ENCODE measurements at places on chromosomes 7 and 10.

DNA sequence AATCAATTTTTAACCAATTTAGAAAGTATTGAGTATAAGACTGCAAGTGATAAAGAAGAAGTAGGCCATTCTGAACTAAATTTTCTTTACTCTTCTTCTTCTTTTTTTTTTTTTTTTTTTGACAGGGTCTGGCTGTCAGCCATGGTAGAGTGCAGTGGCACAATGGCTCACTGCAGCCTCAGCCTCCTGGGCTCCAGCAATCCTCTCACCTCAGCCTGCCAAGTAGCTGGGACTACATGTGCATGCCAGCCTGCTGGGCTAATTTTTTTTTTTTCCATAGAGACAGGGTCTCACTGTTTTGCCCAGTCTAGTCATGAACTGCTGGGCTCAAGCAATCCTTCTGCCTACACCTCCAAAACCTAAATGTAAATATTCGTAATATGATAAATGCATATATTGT is 63.2 kb downstream of the DGKB start:
- no peak for DNase-seq

- DNase-seq = no peak
Measured at GRCh38 chr10:93852476-93853095, 41.2 kb upstream of the SLC35G1 start.

DNA sequence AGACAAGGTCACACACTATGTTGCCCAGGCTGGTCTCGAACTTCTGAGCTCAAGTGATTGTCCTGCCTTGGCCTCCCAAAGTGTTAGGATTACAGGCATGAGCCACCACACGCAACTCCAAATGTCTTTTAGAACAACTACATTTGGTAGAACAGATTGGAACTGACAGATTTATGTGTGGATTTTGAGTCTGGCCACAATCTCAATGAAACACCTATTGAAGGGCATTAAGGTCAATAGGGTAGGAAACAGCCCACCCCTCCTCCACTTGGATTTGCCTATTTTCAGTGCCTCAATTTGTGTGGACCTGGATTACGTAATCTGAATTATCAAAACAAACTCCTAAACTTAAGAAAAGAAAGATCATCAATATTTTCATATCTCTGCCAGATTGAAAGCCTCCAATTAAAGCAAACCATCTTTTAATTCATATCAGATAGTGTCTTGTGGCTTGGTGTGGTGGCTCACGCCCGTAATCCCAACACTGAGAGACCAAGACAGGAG is 15.5 kb upstream of the CYP51A1 start:
- no peak for DNase-seq

DNA sequence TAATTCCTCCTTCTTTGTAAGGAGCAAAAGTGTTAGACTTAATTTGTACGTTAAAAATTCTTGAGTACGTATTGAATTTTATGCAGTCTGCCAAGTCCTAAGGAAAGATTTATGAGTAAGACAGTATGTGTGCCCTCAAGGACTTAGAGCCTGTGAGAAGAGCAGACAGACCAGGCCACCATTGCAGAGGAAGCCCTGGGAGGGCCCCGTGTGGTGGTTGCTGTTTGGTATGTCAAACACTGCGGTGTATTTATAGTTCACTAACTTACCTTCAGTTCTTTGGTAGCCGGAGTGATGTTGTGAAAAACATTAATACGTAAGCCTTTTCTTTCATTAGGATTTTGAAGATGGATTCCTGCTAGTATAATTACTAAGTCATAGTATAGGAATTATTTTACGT is 82.9 kb downstream of the GALNT11 start:
- no peak for DNase-seq

GRCh38 chr10:67912331-67912946 is 28.0 kb downstream of the SIRT1 start:
- no peak for DNase-seq

- DNase-seq = no peak
Measured at GRCh38 chr7:24630596-24630995, 57.3 kb downstream of the PALS2 start.

GRCh38 chr10:60989400-60989876 is 45.5 kb upstream of the RHOBTB1 start:
- DNase-seq = no peak

- DNase-seq = no peak
Measured at GRCh38 chr7:158950914-158951635, 94.7 kb downstream of the DYNC2I1 start.

- no peak for DNase-seq
Measured at GRCh38 chr7:78017591-78018100, 219.1 kb downstream of the PHTF2 start.

GRCh38 chr10:109866995-109867635 is 56.2 kb downstream of the XPNPEP1 start:
- no peak for DNase-seq

- no peak for DNase-seq
Measured at GRCh38 chr10:24202181-24202570, 6.8 kb upstream of the KIAA1217 start.

GRCh38 chr7:130334274-130334673 is 10.3 kb upstream of the CPA5 start:
- DNase-seq = no peak

DNA sequence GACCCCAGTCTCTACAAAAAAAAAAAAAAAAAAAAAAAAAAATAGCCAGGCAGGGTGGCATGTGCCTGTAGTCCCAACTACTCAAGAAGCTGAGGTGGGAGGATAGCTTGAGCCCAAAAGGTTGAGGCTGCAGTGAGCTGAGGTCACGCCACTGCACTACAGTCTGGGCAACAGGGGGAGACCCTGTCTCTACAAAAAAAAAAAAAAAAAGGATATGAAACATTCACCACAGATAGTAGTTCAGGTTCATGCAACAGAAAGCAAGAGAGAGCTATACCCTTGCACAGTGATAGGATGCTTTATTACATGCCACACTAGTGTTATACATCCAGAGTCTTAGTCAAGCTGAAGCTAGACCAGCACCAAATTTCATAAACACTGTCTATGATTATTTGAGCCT is 148.4 kb upstream of the KAT6B start:
- no peak for DNase-seq

- DNase-seq = no peak
Measured at GRCh38 chr10:97336446-97336845, 1.9 kb upstream of the FRAT2 start.

- DNase-seq = no peak
Measured at GRCh38 chr7:101624246-101625001, 4.7 kb downstream of the MYL10 start.

DNA sequence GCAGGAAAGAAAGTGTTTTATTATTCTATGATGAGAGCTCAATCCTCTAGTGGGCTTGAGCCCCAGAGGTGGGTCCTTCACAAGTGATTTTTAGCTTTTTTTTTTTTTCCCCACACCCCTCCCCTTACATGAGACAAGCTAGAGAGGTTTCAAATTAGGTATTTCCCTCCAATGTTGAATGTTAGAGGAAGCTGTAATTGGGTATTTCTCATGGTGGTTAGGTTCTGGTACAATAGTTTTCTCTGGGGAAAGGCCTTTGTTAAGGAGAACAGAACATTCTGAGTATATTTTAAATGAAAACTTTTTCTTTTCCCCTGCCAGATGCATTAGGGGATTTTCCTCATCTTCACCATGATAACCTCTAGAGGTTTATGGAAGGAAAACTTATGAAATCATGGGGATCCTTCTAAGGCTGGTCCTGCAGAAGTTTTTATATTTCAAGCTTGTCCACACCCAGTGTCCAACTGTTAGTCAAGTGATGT is 1039.7 kb downstream of the NRG3 start:
- no peak for DNase-seq

DNA sequence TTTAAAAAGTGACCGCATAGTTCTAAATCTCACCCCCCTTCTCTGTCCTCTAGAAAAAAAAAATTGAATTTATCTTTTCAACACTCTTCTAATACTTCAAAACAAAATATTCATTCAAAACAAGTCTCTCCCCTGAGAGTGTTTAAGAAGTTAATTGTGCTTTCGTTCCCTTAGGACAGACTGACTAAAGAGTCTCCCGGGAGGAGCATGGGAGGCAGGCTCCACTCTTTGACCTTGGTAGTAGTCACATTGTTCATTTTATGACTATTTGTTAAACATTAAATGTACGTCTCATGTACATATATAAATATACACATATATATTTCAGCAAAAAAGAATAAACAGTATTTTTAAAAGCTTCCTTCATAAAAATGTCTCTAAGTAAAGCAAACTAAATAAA is 35.3 kb upstream of the SPOCK2 start:
- DNase-seq = no peak

DNA sequence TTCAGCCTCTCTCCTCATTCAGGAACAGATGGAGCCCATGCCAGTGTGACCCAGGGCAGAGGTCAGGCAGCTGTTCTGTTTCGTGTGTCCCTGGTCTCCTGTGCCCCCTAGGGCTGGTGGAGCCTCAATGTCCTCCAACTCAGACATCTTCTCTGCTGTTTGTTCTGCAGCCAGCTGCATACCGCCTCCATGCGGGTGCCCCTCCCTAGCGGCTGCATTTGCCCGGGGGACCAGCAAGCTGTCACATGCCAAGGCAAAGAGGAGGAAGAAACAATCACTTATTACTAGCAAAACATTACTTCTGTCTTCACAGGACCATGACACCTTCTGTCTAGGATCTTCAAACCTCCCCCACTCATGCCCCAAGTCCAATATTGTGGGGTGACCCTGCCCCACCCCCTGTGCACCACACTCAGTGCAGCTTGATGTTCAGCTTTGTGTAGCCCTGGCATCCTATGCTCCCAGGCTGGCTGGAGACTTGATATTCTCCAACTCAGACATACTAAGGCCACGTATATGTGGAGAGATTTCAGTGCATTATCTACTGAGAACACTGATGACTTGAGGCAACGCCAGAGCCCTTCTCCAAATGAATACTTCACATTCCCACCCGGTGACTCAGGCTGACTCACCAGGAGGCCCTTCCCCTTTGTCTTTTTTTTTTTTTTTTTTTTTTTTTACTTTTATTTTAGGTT is 188.9 kb downstream of the SKIDA1 start:
- no peak for DNase-seq

GRCh38 chr7:101719123-101719470 is 90.0 kb upstream of the MYL10 start:
- no peak for DNase-seq

DNA sequence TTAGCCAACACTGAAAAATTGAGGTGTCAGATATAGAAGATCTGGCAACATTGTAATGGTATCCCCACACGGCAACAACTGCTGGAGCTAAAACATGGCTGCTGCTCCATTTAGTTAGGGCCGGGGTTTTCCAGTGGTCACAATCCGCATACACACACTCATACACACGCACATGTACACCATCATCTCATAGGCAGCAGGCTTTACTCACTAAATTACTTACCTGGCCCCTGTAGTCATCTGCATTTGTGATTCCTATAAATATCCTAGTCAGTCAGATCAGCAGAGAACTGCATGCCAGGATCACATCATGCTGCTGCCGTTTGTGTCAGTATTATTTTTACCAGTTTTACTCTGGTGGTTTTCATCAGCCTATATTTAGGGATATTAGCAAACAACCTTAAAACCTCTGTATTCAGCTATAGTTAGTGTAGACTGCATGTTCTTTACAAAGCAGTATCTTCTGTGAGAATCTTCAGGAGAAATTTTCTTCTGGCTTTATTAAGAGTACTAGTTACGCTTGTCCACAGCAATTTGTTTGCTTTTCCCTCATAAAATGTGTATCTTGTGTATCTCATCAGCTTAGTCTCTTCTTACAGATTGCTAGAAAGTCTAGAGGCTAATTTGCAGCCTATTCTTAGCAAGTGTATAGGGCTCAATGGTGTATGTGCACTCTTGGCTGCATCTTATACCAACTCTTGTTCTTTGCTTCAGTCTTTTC is 38.3 kb upstream of the PTPN12 start:
- DNase-seq = no peak

DNA sequence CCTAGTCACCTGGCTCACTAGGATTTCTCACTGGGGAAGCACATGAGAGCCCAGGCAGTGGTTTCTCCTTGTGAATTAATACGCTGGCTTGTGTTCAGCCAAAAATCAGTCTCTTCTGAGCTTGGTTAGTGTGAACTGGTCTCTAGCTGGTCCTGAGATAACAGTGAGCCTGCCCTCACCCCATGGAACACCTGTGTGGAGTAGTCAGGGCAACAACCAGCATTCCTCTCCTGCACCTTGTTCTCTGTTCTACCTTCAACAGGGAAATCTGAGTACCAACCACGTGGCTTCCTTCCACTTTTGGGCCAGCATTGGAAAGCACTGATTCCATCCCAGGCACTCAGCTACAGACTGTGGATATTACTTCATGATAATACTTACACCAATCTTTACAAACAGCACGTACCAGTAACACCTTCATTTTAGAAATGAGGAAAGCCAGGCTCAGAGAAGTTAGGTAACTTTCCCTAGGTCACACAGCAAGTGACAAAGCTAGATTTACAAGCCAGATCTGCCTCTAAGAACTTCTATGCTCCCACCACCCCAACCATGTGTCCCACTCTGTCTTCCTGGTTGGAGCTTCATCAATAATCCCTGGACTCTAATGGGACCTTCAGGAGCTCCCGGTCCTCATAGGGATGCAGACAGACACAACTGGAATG is 106.6 kb downstream of the GRID1 start:
- no peak for DNase-seq

DNA sequence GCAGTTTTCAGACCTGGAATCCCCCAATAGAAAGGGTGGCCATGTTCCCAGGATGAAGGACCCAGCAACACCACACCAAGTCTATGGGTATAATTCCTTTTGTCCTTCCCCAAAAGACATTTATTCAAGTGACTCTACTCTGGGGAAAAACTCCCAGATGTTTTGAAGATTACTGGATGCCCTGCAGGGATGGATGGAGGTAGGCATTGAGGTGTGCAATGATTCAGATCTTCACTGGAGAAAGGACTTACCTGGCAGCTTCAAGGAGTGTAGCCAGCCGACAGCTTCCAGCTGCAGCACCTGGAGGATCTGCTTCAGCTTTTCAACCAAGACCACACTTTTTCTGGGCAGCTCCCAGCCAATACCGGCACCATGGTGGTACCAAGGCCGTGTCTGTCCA is 172.0 kb downstream of the BAMBI start:
- DNase-seq = no peak

DNA sequence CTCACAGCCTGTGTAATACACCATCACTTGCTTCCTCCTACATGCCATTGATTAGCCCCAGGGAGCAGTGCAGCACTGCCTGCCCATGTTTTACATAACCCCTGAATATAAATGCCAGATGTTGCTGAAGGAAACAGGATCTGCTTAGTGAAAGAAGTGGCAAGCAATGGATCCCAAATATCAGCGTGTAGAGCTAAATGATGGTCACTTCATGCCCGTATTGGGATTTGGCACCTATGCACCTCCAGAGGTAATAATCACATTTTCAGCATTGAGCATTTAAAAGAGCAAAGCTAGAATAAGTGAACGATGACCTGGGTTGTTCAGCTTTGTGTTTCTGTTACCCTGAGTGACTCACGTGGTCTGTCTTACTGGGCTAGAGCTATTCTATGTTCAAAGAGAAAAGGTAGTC is at the start of gene AKR1C4:
TSS of gene AKR1C4 (plus strand) at position 136 of the 412 bp plus-strand sequence. CDS start at position 167, 31 bp downstream.
- no peak for DNase-seq

- DNase-seq = no peak
Measured at GRCh38 chr10:52967806-52968795, 195.5 kb upstream of the MBL2 start.

- DNase-seq = no peak
Measured at GRCh38 chr10:59108886-59109288, 67.6 kb upstream of the PHYHIPL start.

All from DMS79 (cell line).